ENCODE measurements at places on chromosomes 4 and X.

DNA sequence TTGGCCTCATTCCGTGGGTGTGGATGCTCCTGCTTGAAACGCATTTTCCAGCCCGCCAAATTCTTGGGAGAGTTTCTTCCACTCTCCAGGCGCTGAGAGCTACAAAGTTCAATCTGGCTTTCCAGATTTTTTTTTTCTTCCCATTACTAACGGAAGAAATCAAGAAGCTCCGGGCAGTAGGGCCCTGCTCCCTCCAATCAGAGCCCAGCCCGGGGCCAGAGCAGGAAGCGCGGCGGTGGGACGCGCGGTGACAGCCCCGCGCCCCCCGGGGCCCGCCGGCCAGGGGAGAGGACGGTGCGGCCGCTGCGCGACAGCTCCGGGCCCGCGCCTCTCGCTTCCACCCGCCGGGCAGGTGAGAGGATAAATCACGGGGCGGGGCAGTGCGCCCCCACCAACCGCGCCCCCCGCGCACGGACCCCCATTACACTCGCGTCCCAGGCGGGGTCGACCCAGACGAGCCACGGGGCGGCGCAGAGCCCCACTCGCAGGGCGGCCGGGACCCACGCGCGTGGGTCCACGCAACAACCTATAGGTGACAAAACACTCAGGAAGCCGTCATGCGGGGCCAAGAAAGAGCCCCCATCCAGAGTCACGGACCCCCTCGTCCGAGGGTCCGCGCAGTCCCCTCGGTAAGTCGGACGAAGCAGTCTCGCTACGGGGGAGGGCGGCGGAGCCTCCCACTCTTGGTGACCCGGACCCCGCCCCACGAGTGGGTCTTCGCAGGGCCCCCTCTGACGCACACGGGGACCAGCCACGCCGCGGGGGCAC is 868 bp downstream of the AFAP1 start:
- no peak for DNase-seq

- DNase-seq = no peak
Measured at GRCh38 chr4:74031576-74031975, 6.9 kb downstream of the CXCL3 start.

DNA sequence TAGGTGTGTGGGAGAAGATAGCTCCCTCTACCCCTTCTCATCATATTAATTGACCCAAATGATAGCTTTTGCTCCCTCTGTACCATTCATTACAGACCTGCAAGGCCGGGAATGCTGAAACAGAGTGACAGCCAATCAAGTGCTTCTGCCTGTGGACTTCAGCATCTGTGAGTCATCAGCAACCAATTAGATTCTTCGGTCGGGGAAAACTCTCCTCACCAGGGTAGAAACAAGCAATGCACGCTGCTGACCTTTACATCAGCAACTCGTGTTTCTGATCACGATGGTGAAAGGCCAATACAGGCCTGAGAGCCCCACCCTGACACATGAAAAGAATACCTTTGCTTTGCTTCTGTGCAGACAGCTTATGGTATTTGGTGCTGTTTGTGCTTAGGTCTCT is 347.2 kb upstream of the DDX53 start:
- DNase-seq = peak; percentile 24

DNA sequence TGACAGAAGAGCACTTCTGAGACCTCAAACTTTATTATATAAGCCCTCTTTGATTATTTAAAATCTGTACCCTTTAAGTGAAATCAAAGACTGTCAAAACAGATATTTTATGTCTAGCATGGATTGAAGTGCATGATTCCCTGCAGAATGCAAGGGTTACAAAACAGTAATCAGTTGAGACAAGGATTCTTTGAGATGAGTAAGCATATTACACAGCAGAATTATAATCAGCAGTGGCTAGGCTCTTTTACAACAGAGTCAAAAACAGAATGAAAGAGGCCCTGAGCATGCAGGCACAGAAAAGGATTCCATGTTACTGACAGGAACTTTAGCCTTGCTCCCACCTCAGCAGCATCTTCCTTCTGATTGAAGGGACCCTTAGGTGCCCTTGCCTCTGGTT is 487.9 kb upstream of the GALNT7 start:
- no peak for DNase-seq

- no peak for DNase-seq
Measured at GRCh38 chr4:128544272-128544671, 256.7 kb upstream of the PGRMC2 start.

DNA sequence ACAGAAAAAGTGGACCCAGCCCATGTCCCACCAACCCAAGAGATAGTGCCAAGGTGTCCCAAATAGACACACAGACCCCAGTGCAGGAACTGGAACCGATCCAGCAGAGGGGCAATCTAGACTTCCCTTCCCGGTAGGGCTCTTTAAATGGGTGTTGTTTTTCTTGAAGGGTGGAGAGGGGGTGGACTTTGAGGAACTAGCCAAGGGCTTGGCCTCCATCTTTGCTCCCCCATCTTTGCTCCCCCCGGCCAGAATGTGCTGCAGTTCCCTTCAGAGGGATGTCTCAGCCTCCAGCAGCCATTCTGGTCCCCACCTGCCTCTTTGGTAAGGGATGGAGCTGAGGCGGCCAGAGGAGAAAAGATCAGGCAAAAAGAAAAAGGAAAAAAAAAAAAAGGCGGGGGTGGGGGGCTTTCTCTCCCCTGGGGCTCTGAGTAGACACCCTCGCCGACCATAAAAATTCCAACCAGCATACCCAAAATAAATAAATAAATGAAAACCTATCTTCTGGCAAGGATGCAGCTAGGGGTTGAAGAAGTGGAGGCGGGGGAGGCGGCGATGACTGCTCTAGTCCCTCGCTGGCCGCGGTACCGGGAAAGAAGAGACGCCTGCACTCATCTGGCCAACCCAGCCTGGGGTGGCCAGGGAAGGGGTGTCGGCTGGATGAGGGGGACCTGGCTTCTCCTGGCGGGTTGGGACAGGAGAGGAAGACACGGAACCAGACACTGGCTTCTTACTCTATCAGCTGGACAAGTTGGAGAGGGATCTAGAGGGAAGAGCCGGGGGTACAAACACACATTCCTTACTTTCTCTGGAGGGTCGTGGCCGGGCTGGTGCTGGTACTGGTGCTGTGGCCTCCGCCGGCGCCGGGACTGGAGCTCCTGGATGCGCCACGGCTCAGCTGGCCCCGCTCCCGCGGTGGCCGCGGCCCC is 38.5 kb upstream of the IQSEC2 start:
- DNase-seq = no peak

- no peak for DNase-seq
Measured at GRCh38 chr4:100059467-100059866, 109.4 kb upstream of the H2AZ1 start.

DNA sequence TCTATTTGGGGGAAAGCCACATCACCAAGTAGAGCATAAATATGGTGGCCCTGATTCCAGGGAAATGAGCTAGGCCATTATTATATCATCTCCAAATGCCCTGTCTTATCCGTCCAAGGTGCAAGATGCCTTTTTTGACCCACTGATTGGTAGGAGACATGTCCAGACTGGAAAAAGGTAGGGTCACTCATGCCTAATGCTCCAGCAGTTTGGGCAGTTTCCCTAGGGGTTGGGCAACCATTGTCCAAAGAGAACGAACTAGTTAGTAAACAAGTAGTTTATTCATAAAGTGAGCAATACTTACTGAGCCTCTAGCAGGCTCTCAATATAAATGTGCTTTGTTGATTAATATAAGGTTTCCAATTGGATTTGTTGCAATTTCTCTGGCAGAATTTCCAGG is 6.2 kb downstream of the FHDC1 start:
- no peak for DNase-seq

GRCh38 chr4:88616275-88617150 is 24.2 kb downstream of the HERC3 start:
- no peak for DNase-seq

DNA sequence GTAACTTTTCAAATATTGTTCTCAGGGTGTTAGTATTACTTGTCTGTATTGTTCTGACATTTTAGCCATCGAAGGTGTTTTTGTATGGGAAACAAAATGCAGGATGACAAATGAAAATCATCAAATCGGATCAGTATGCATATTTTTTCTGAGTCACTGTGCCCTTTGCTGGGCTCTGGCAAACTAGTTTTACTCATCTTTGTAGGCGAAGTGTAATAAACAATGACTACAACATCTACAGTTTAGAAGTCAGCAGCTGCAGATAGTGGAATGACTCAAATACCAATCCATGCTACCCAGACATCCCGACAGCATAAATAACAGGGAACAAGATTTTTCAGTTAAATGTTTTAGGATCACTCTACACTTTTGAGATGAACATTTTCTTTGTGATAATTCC is 557.3 kb upstream of the TENM3 start:
- peak; percentile 38 for DNase-seq

DNA sequence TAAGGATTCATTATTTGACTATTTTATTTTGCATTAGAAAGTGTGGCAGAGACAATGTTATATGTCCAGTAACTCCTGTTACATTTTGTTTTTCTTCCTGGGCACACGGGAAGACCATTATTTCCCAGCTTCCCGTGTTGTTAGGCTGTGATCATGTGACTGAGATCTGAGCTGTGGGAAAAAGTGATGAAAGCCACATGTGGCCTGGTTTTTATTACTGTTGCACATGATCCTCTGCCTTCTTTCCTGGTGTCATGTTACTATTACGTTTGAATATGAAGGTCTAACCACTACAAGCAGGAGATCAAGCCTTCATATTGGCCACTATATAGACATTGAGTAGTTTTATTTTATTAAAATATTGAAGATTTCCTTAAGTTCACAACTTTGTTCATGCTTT is 28.2 kb upstream of the MID1 start:
- peak; percentile 78 for DNase-seq

DNA sequence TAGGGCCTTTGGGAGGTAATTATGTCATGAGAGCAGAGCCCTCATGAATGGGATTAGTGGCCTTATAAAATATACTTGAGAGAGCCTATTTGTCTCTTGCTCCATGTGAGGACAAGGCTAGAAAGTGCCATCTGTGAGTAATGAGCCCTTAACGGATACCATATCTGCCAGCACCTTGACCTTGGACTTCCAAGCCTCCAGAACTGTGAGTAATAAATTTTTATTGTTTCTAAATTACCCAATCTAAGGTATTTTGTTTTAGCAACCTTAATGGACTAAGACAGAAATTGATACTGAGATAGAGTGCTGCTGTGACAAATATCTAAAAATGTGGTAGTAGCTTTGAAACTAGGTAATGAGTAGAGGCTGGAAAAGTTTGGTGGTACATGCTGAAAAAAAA is 285.0 kb upstream of the DIPK2B start:
- peak; percentile 41 for DNase-seq

DNA sequence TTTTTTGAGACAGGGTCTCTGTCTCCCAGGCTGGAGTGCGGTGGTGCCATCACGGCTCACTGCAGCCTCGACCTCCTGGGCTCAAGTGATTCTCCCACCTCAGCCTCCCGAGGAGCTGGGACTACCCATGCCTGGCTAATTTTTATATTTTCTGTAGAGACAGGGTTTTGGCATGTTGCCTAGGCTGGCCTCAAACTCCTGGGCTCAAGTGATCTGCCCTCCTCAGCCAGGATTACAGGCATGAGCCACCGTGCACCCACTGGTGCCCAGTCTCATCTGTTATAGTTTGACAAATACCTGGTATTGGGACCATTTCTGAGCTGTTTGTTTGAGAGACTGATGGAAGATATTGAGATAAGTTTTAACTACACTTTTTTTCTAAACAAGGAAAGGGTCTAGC is 57.5 kb upstream of the SMIM10 start:
- no peak for DNase-seq

DNA sequence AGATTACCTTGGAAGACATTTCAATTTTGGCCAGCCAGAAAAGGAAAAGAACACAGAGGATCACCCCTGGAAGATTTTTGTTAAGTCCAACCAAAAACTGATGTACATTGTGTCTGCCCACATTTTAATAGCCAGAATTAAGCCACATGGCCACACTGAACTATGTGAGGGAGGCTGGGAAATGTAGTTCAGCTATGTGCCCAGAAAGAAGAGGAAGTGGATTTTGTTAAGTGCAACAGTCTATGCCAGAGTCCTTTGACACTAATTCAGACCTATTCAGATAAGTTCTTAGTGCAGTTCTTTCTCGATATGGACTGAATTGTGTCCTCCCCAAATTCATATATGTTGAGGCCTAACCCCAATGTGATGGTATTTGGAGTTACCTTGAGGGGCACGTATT is 18.4 kb downstream of the PRPS1 start:
- DNase-seq = no peak

DNA sequence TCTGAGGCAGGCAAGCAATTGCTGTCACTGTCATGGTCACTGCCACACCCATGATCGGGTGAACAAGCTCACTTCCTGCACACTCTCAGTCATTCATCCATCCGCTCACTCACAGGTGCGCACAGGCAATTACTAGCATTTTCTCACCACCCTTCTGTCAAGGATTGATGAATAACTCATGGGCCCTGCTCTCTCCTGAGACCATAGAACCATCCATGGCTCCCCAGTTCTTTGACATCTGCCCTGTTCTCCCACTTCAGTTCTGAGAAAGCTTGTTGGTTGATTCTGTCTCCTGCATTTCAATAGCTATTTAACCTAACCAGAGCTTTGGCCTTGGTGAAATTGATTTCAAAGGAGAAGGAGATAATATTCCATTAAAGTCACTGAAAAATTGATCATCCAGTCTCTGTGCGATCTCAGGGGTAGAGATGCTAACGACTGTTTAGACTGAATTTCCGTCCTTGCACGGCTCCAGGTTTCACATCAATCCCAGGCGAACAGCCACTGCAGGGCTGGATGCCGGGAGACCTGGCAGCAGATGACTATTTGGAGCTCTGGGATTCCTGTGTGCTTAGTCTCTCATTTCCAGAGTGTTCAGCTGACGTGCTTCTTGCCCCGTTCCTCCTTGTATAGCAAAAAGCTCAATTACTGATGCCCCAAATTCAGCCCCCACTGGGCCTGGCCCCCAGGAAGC is 36.9 kb upstream of the ADRA2C start:
- no peak for DNase-seq

DNA sequence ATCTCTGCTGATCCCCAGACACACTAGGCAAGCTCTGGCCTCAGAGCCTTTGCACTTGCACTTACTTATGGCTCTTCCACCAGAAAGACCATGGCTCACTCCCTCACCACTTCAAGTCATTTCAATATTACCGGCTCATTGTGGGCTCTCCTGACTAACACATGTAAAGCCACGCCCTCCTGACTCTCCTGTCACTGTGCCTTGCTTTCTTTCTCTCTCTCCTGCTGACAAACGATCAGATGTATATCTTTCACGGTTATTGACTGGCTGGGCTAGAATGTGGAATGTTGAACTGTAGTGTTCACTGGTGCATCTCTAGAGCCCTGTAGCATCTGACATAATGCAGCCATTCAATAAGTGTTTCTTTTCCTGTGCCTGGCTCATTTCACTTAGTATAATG is 425.1 kb downstream of the RAB28 start:
- DNase-seq = no peak

GRCh38 chr4:73211968-73212367 is 46.6 kb downstream of the ANKRD17 start:
- no peak for DNase-seq
